Heart left ventricle (tissue), 16 donors: ENCODE measurements at places on chromosomes 1 and 21. TPM values are rescaled to one million over a fixed set of nuclear protein-coding genes. Genes with fewer than 3 reads are reported as not detected.

LRRIQ3 gene
- total RNA-seq: 1.2 TPM

MATN1 gene
- not detected for total RNA-seq

DNA sequence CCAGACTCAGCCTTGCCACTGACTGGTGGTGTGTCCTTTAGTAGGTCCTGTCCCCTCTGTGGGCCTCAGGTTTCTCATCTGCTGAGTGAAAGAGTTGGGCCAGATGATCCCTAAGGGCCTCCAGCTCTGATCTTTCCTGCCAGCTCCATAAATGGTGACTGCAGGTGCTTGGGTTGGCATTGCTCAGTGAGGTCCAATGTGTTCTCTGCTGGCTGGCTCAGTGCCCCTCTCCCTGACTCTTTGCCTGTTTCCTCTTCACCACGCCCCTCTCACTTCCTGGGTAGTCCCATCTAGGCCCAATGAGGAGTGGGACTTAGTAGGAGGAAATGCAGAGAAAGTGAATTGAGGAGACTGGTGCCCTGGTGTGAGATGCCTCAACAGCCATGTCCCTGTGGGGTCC lies 36.6 kb downstream of the UBE2T start:
- DNase-seq: no peak

- no peak for DNase-seq
Observed at GRCh38 chr1:109255097-109255651, 5.8 kb downstream of the CELSR2 start.

DNA sequence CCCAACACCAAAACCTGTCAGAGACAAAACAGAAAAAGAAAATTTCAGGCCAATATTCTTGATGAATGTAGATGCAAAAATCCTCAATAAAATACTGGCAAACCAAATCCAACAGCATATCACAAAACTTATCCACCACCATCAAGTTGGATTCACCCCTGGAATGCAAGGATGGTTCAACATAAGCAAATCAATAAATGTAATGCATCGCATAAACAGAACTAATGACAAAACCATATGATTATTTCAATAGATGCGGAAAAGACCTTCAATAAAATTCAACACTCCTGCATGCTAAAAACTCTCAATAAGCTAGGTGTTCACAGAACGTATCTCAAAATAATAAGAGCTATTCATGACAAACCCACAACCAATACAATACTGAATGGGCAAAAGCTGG lies 3.8 kb upstream of the OR2L5 start:
- DNase-seq: no peak
